Glutamatergic neuron (in vitro differentiated cells): ENCODE measurements at places on chromosomes 11 and 22. TPM values are rescaled to one million over a fixed set of nuclear protein-coding genes. Genes with fewer than 3 reads are reported as not detected.

The C11orf52 gene
- not detected for total RNA-seq

The C11orf86 gene
- not detected for total RNA-seq

The RAB6A gene
- 222 TPM for total RNA-seq

The MS4A4A gene
- total RNA-seq = not detected

The GNG3 gene
- total RNA-seq = 266 TPM

The IGLL1 gene
- not detected for total RNA-seq

The SEC14L6 gene
- not detected for total RNA-seq

The SLC22A9 gene
- not detected for total RNA-seq

The SSTR3 gene
- total RNA-seq = not detected

The FOLR1 gene
- not detected for total RNA-seq

The TLCD5 gene
- total RNA-seq = 15.8 TPM

The GSTT2B gene
- 11.9 TPM for total RNA-seq

The SAMM50 gene
- total RNA-seq = 48.0 TPM

The C22orf31 gene
- total RNA-seq = not detected

The RIMBP3B gene
- total RNA-seq = 0.07 TPM

The RPS6KA4 gene
- 3.2 TPM for total RNA-seq

The BDNF gene
- total RNA-seq = 0.42 TPM

The KRTAP5-1 gene
- total RNA-seq = not detected

The UBASH3B gene
- total RNA-seq = 6.7 TPM

The IFITM10 gene
- 5.4 TPM for total RNA-seq

The CRACR2B gene
- total RNA-seq = 19.7 TPM

The SLC22A6 gene
- not detected for total RNA-seq

The SNX32 gene
- total RNA-seq = 14.7 TPM

The PRG2 gene
- total RNA-seq = not detected

The PHF21B gene
- total RNA-seq = 113 TPM

The TSPAN18 gene
- total RNA-seq = 80.4 TPM

The SIRT3 gene
- 23.6 TPM for total RNA-seq

The PLAAT4 gene
- total RNA-seq = not detected

The NLRP14 gene
- total RNA-seq = not detected

The OR8G5 gene
- not detected for total RNA-seq

The LRP5 gene
- 17.4 TPM for total RNA-seq

The MYBPC3 gene
- not detected for total RNA-seq

The LRP4 gene
- 25.0 TPM for total RNA-seq

The MPEG1 gene
- total RNA-seq = not detected

The APBB1 gene
- 142 TPM for total RNA-seq

The ACRV1 gene
- not detected for total RNA-seq

The OR52I1 gene
- total RNA-seq = 0.27 TPM

The PGA4 gene
- total RNA-seq = not detected

The C22orf42 gene
- not detected for total RNA-seq

The PARVB gene
- total RNA-seq = 7.7 TPM

The OSM gene
- total RNA-seq = not detected

The SCGB1D2 gene
- not detected for total RNA-seq

The HEPN1 gene
- not detected for total RNA-seq

The FAM181B gene
- 0.47 TPM for total RNA-seq

The MS4A6E gene
- total RNA-seq = not detected

The KCNC1 gene
- total RNA-seq = 12.6 TPM

The PRR33 gene
- not detected for total RNA-seq
